ENCODE measurements at places on chromosomes 12 and 14.

DNA sequence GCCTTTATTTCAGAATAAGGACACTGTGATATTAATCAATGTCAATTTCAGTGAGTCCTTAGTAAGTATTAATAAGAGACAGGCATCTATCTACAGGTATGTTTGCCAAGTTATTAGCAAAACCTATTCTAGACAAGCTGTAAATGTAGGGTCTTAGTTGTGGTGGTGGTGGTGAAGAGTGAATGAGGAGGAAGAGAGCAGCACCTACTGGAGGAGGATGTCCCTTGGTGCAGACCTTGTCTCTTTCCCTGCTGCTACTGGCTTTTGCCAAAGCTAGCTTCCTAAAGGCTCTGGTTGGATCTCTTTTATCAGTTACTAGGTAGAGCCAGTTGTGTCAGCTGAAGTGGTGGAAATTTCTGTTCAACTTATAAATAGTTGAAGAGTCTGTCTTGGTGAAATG, 304.8 kb upstream of the ATP2B1 start:
- no peak for DNase-seq

- DNase-seq, result no peak
These were observed 85.6 kb downstream of the GALNT9 start for GRCh38 chr12:132243596-132244310.

DNA sequence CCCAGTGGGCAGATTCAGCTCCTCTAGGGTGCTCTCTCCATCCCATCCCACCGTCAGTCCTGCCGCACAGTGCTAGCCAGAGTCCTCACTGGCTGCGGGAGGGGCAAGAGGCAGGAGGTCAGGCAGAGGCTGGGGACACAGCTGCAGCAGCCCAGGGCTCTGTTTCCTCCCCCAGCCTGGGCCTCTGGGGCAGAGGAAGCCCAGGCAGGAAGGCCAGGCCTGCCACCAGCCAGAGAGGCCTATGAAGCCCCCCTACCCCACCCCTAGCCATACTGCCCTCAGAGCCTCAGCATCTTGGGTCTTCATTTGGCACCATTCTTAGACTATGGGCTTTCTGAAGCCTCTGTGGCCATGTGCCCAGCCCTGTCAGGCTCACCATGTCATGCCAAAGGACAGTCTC, 3.4 kb downstream of the ACVRL1 start:
- no peak for DNase-seq

DNA sequence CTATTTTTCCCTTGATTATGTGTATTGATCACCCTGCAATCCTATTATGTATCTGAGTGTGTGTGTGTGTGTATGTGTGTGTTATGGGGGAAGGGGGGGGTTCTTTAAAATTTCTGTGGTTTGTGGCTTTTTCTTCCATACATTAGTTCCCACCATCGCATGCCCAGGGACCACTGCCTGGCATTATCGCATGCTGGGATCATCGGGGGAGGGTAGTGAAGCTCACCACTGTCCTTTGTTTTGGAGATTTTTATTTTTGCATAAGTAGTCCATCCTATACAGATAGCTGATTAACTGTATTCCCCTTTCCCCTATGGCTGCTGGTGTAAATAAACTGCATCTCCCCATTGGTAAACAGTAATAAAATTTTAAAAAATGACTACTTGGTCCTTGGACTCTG, 3.4 kb downstream of the ATXN7L3B start:
- DNase-seq, result no peak

- DNase-seq, result no peak
These were observed 17.2 kb upstream of the KIF26A start for GRCh38 chr14:104121142-104121541.

DNA sequence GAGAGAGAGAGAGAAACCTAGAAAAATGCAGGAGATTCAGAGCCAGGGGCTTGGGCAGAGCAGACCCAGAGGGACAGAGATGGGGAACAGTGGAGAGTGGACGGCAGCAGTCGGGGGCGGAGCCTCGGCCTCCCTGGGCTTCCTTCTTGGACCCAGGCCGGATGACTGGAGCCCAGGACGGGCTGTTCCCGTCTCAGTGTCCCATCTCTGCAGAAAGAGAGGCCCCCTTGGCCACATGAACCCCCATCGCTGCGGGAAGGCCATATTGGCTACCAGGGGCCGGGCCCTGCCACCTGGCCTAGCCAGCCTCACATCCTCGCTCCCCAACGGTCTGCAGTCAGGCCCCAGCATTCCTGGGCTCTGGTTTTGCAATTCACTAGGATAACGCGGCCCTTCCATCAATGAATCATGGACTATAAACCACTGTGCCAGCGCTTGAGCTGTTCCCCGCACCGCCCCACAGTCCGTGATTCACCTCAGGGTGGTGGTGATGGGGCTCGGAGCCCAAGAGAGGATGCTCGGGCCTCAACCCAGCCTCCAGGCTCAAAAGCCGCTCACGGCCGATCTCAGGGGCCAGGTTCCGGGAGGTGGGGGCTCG, 116.5 kb downstream of the RFLNA start:
- DNase-seq, result no peak

DNA sequence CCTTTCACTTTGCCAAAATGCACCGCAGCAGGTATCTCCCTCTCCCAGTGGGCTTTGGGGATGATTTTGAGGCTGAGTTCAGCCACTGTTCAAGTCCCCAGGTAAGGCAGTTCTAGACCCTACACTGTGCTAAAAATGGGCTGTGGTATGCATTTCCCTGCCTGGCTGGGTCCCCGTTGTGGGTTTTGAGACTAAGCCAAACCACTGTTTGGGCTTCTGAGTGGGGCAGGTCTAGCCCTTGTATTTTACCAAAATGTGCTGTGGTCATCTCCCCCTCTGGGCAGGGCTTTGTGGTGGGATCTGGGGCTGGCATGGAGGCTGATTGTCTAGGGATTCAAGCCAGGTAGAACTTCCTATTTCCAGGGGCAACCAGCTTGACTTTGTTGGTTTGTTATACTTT, 13.6 kb upstream of the OR4Q3 start:
- DNase-seq, result no peak

DNA sequence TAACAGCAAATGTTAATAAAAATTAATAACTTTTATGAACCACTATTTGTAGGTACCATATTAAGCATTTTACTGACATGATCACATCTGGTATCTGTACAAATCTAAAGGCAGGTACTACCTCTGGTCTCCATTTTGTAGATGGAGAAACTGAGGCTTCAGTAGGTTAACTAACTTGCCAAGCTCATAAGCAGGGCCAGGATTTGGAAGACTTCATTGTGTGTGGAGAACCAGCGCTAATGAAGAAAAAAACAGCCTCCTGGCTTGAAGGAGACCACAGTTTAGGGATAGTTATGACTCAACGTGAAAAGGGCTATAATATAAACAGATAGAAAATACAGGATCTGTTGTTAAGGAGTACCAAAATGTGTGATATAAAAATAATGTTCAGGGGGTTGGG, 1.0 kb downstream of the NUP37 start:
- no peak for DNase-seq

- no peak for DNase-seq
These were observed 951.2 kb downstream of the FLRT2 start for GRCh38 chr14:86481104-86481503.

DNA sequence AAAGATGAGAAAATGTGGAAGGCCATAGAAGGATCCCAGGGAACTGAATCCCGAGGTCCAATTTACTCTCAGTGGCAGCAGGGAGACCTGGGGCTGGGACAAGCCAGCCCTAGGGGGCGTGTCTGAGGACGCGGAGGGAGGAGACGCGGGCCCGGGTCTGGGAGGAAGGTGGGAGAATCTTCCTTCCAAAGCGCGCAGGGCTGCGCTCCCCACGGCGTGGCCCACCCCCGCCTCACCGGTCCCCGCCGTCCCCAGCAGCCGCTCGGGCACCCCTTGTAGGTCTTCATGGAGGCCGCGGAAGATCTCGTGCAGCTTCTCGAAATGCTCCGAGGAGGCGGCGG, 323 bp downstream of the VTI1B start:
- no peak for DNase-seq

GRCh38 chr12:19712041-19712440, 272.7 kb downstream of the AEBP2 start:
- no peak for DNase-seq

- no peak for DNase-seq
These were observed 565 bp downstream of the CEP83 start for GRCh38 chr12:94458877-94459727.

DNA sequence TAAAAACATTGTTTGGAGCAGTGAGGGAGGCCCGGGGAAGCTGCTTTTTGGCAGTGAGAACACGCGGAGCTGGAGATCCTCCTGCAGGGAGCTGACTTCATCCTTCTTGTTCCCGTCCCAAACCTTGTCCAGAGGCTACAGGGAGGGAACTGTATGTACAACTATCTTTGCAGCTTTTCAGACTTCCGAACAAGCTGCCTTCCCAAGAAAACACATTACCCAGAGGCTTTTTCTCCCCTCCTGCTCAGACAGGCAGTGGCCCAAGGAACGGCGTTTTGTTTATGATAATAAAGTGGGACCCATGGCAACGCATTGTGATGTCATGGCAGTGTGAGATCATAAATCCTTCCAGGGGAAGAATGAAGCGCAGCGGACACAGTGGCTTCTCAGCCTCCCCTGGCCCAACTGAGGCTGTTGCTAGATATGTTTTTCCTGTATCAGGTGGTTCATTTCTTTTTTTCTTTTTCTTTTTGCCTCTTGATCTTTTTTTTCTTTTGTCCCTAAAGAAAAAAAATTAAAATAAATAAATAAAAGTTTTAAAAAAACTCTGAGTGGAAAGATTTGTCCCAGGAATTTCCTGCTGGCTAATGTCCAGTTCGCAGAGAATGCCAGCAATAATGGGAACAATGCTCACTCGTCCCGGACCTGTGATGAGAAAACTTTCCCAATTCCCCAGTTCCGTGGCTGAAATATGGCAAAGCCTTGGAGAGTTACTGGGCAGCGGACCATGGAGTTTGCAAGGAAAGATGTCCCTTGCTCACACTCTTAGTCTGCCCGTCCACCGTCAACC, 103.4 kb upstream of the MAP1LC3B2 start:
- no peak for DNase-seq

DNA sequence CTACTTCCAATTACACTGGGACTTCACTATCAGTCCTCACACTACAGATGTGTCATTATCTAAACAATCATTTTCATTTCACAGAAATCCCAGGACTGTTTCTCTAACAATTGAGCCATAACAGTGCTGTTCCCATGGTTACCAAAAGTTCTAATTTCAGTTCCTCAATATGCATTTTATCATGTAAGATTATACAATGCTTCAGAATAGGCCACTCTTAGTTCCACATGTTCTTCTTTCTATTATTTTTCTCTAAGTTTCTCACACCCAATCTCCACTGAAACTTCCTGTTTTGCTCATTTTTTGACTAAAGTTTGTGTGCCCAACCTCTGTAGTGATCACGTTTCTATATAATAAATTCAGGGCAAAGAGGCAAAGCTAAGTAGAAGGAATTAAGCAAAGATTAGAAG, 185.8 kb downstream of the DUSP6 start:
- DNase-seq, result no peak

DNA sequence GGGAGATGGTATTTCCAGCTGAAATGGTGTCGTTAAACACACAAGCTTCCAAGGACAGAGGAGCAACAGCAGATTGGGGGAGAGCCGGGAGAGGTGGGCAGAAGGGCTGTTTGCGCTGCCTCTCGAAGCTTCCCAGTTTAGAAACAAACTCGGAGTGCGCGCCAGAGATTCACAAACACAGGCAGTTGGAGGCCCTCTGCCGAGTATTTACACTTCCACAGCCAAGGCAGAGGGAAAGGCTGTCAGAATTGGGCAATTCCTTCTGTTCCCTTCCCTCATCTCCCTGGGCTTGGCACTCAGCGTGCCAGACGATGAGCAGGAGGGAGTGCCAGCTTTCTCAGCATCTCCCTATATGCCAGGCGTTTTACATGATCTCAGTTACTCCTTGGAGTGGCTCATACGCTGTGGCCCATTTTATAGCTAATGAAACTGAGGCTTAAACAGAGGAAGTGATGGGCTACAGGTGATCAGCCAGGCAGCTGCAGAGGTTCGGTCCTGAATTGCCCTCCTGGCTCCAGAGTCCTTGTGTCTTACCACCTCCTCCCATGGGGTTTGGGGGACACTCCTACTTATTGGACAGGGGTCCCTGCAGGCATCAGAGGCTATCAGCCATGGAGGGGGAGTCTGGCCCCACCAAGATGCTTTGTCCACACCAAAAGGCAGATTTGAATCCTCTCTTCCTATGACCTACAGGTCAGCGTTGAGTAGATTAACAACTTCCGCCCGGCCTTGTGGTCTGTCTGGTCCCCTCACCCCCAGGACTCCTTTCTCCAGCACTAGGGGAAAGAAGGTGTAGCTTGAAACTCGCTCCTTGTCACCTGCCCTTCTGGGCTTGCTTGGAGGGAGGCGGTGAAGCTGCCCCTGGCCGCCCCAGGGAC, 3.1 kb downstream of the FAM222A start:
- DNase-seq, result no peak

GRCh38 chr12:6279631-6280030, 30.9 kb upstream of the PLEKHG6 start:
- DNase-seq, result no peak

DNA sequence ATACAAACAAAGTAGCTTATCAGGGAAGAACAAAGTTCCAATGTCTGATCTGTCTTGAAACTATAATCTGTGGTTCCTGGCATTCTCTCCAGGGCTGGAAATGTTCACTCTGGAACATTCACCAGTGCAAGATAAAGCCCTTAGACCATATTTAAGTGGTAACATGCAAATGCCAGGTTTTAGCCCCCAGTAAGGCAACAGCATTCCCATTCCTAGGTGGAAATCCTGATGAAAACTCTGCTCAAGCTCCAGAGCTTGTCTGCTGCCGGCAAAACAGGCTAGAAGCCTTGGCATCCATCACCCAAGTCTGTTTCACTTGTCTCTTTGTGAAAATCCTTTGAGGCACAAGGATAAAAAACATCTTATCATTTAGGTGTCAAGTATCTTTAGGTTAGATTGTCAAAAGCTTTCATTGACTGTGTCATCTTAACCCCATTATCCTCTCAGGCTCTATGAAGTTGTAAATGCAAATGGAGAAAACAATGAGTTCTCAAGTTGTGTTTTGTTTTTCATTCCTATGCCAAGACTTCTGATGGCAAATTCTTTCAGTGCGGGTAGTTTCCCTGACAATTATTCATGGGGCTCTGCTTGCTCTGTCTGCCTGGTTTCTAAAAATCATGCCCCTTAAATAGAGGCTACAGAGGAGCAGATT, 344.7 kb downstream of the NELL2 start:
- DNase-seq, result no peak

- DNase-seq, result no peak
These were observed 31.3 kb downstream of the FBXO34 start for GRCh38 chr14:55302367-55303124.

DNA sequence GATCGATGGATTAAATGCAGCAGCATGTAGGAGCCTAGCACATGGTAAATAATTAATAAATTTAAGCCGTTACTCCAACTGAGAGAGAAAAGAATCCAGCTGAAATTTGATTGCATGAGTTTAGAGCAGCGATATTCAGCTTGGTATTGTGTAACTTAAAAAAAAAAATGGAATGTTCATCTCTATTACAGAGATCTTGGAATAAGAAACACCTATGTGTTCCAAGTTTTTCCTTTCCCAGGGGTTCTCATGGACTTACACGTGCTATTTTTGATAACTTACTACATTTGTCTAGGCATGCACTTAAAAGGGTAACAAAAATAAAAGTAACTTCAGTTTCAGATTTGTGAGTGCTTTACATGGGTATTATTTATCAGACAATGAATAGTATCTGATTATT, 122.8 kb downstream of the RASSF9 start:
- no peak for DNase-seq

GRCh38 chr14:32471181-32471580, 142.1 kb downstream of the AKAP6 start:
- no peak for DNase-seq

- DNase-seq, result no peak
These were observed 416.6 kb downstream of the GLT1D1 start for GRCh38 chr12:129269756-129270495.

GRCh38 chr14:38554026-38554425, 298.1 kb upstream of the CLEC14A start:
- DNase-seq, result no peak
